Cardiac muscle cell (in vitro differentiated cells and primary cell): ENCODE measurements at places on chromosomes 16 and 17.

- DNase-seq, result no peak
Measured at GRCh38 chr16:82027629-82028064, 7.4 kb upstream of the HSD17B2 start.

- DNase-seq, result no peak
Measured at GRCh38 chr16:87531418-87531817, 38.6 kb upstream of the ZCCHC14 start.

DNA sequence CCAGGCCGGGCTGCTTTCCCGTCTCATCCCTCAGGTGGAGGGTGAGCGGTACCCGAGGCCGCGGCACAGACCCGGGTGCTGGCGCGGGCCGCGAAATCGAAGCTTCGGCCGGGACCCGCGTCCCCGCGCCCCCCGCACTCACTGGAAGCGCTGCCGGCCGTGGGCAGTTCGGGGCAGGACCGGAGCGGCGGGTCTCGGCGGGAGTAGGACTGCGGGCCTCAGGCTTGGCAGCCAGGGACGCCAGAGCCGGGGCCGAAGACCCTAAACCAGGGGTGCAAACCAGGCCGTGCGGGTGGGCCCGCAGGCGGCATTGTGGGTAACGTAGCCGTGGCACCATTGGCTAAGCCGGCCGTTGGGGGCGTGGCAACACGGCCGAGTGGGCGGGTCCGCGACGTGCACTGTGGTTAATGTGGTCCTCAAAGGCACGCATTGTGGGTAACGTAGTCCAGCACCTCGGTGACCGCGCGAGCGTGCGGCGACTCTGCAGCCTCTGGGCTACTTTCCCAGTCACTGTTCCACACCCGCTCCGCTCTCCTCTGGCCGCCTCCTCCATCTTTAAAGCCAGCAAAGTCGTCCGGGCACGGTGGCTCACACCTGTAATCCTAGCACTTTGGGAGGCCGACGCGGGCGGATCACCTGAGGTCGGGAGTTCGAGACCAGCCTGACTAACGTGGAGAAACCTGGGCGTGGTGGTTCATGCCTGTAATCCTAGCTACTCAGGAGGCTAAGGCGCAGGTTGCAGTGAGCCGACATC is at the start of gene ZNF500:
ZNF500 (minus strand) TSS at position 288 of the 754 bp plus-strand sequence. CDS start 1,184 bp downstream, outside the sequence.
- peak; percentile 98 for DNase-seq

GRCh38 chr16:90002759-90003158 is 16.5 kb downstream of the DBNDD1 start:
- DNase-seq, result no peak

GRCh38 chr17:78113804-78114785 is 14.5 kb downstream of the TMC6 start:
- no peak for DNase-seq

- no peak for DNase-seq
Measured at GRCh38 chr17:49631496-49631895, 46.4 kb downstream of the SPOP start.

DNA sequence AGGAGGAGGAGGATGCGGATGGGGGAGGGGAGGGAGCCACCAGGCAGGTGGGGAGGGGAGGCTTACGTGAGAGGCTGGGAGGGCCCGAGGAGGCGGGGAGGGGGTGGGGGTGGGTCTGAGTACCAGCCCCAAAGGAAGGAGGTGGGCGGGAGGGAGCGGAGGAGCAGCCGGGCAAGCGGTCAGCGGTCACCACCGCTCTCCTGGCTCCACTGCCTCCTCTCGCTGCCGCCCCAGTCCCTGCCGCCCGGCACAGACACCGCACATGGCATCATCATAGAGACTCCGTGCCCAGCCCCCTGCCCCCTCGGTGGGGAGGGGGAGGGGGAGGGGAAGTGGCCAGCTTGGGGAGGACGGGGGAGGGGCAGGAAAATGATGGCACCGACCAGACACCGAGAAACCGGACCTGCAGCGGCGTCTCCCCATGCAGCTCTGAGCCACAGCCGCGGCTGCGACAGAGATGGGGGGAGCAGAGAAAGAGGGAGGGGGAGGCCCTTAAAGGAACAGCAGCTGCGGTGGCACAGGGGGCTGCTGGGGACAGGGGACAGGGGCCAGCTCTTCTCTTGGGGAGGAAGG is at the start of gene TLCD3B:
TLCD3B (minus strand) TSS at position 431 of the 573 bp plus-strand sequence. CDS start 744 bp downstream, outside the sequence.
- DNase-seq, result no peak

GRCh38 chr17:80783486-80783885 is 208.2 kb upstream of the CHMP6 start:
- DNase-seq, result no peak

- DNase-seq, result no peak
Measured at GRCh38 chr17:67439269-67439668, 62.2 kb downstream of the PITPNC1 start.

DNA sequence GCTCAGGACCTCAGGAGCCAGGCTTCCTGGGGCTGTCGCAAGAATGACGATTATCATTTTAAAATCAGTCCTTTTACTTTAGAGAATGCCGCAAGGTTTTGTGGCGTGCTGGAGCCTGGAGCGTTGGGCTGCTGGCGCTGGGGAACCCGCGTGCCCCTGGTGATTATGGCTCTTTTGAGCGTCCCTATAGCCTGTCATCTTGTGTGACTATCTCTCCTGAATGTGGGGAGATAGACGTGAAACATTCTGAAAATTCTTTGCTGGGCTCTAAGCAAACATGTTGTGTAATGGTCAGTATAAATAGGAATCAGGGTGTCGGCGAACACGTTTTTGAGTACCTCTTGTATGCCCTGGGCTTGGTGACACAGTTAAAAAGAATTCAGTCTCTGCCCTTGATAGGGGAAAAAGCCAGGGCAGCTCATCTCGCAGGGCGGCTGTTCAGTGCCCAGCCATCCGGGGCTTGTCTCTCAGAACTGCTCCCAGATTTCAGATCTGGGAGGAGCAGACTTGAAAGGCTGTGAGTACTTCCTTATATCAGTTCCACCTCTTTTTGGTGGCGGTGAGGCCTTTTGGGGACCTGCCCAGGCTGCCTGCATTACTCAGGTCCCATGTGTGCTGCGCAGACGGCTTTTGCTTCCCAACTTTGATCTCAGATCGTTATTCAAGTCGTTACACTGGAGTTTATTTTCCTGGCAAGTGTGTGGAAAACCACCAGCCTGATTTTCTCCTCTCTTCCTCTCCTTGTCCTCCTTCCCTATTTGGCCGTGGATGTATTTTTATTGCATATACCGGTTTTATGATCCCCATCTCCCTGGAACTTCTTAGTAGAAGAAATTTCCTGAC is 973 bp downstream of the SLC7A6 start:
- peak; percentile 46 for DNase-seq

- peak; percentile 39 for DNase-seq
Measured at GRCh38 chr17:57365420-57365819, 109.1 kb downstream of the MSI2 start.

- no peak for DNase-seq
Measured at GRCh38 chr16:68785715-68786114, 48.6 kb downstream of the CDH1 start.

DNA sequence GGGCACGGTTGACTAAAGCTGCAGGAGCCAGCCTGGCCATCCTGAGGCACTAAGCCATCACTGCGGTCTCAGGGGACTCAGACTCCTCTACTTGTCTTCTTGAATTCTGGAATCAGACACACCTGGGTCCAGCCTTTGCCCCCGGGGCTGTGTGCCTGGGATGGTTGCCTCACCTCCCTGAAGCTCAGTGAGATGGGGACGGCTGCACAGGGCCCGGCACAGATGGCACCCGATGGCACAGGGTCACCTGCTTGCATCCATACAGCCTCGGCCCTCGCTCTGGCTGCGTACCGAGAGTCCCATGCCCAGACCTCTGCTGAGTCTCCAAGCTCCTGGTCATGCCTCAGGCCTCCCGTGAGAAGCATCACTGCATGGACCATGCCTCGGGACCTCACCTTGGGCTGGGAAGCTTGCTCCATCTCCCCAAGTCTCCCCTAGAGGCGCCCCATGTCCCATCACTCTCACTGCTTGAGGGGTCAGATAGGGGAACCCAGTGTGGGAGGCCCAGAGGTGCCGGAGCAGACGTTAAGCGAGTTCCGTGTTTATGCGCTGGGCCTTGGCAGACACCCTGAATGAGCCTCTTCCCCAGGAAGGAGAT is 316.3 kb downstream of the SEC14L1 start:
- DNase-seq, result no peak

DNA sequence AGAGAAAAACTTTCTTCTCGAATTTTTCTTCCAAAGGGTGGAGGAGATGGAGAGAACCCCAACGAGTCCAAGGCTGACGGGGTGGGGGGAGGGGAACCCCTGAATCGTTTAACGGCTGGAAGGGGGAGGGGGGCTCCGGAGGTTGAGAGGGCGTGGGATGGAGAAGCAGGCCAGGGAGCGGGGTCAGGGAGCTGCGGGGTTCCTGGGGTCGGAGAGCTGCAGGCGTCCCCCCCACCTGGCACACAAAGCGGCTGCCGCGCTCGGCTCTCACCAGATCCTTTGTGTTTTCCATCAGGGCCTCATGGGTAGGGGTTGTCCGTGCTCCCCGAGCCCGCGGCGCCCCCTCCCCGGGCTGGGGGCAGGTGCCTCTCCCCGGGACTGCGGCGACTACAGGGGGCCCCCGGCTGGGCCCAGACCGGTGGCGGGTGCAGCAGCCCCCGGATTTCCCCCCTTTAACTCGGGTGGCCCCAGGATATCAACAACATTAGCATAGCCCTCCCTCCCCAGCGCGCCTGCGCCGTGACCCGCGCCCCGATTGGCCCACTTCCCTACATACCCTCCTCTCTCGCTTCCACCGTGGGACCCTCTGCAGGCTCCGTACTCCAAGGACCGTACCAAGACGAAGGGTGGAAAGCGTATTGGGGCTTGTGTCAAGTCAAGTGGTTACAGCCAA is at the start of gene MBTD1:
MBTD1 (minus strand) TSS at position 486 of the 673 bp plus-strand sequence. CDS start 34,888 bp downstream, outside the sequence.
- DNase-seq, result peak; percentile 98

GRCh38 chr16:70289229-70290094 is at the start of gene AARS1:
Gene AARS1, minus strand, starts transcription at chr16:70289506. Its CDS starts 6,743 bp downstream, at chr16:70282763.
- peak; percentile 99 for DNase-seq

DNA sequence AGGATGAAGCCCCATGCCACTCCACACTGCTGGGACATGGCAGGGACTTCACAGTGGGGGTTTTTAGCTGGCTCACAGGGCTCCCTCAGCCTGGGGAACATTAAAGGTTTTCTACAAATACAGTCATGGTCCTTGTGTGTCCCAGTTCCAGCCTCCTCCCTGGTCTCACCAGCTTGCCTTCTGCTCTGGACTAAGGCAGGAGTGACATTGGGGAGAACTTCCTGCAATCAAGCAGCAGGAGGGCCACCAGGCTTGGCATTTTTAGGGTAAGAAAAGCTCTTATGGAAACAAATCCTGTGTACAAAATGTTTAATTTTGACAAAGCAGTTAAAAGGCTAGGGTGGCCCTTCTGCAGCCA is 1.9 kb downstream of the PARD6A start:
- no peak for DNase-seq

GRCh38 chr16:2507052-2507659 is 6.6 kb upstream of the ATP6V0C start:
- DNase-seq, result no peak

DNA sequence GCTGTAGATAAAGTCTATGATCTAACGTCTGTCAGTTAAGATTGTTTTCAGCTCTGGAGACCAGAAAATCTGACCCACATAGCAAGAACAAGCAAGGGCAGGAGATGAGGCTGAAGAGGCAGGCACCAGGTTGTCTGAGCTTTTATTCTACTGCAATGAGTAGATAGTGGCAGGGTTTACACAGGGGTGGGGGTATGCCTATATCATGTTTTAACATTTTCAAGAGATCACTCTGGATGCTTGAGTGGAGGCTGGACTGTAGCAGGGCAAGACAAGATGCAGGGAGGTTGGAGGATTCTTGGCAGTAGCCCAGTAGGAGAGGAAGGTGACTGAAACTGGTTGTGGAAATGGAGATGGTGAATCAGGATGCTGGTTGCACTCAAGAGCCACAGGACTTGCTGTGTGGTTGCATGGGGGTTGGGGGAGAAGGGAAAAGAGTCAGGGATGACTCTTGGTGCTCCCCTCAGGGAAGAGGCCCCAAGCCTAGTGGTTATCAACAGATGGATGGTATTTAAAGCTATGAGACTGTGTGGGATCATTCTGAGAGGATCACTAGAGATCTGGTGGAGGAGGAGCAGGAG is 143.1 kb upstream of the KCNJ18 start:
- peak; percentile 64 for DNase-seq

- DNase-seq, result no peak
Measured at GRCh38 chr17:22507823-22508222, 815.5 kb downstream of the KCNJ18 start.

- peak; percentile 65 for DNase-seq
Measured at GRCh38 chr17:77887464-77888241, 70.8 kb upstream of the TNRC6C start.

GRCh38 chr16:9625122-9625521 is 533.7 kb downstream of the HAPSTR1 start:
- DNase-seq, result no peak

DNA sequence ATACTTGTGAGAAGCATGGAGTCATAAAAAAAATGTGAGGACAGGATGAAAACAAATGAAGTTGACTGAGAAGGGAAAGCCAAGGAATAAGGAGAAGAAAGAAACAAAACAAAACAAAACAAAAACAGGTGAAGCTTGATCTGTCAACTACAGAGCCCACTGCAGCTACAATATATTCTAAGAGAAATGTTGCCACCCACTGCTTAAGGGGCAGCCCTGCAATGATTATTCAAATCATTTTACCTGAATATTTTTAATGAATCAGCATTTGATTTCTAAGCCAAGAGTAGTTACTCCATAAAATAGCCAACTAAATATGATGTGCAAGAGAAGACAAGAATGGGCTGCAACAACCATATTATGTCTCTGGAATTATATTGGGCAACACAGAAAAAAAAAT is 252.0 kb upstream of the KIF2B start:
- DNase-seq, result no peak

DNA sequence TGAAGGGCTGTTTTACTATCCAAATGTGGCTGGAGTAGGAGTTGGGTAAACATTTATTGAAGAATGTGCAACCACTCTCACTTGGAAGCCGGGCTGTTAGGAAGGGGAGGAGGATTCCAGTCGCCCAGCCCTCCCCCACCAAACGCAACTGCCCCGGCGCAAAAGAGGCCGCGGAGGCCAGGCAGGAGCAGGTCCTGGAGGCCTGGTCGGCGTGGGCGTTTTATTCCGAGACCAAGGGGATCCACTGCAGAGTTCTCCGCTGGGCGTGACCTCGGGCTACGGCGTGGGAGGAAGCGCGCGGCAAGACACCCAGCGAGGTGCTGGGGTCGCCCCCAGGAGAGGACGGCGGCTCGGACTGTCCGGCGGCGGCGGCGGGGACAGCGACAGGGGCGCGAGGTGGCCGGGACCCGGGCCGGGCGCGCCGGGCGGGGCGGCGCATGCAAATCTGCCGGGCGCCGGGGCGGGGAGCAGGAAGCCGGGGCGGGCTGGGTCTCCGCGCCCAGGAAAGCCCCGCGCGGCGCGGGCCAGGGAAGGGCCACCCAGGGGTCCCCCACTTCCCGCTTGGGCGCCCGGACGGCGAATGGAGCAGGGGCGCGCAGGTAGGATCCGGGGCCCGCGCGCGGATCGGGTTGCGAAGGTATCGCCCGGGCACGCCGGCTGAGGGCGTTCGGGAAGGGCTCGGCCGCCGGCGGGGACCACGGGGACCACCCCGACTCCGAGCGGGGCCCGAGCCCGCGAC is at the start of gene IL4R:
IL4R (plus strand) TSS at position 553 of the 739 bp plus-strand sequence. CDS start 26,230 bp downstream, outside the sequence.
- peak; percentile 76 for DNase-seq

DNA sequence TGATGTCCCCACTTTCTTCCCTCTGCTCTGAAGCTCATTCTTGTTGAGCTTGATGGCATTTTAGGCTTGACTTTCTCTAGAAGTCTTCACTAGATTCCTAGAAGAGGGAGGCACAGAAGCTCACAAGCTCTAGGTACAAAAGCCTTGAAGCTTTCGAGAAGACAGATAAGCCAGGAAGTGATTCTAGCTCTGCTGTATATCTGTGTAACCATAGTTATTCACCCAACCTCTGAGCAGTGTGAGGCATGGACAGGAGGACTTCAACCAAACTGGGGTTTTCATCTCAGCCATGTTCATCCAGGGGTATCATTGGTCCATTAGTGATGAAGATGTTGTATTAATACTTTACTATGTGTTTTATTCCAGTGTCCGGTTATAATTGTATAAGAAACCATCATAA is 299.7 kb downstream of the CDH13 start:
- no peak for DNase-seq
